ENCODE measurements at places on chromosomes 2 and 18.

DNA sequence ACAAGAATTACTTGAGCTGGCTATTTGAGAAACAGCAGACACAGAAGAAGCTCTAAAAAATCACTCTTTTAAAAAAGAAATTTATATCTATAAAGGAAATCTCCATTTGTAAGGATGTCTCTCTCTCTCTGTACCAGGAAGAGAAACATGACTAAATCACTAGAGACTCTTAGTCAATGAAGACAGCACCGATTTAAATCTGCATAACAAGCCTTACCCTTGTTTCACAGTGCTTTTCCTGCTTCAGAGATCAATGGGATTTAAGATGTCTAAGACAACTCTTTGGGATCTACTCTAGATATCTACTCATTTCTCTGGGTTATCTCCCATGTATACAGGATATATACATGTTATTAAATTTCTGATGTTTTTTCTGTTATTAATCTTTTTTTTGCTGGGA lies 359.2 kb upstream of the RND3 start:
- no peak for DNase-seq

GRCh38 chr2:126776255-126776654 lies 120.3 kb downstream of the GYPC start:
- no peak for DNase-seq

DNA sequence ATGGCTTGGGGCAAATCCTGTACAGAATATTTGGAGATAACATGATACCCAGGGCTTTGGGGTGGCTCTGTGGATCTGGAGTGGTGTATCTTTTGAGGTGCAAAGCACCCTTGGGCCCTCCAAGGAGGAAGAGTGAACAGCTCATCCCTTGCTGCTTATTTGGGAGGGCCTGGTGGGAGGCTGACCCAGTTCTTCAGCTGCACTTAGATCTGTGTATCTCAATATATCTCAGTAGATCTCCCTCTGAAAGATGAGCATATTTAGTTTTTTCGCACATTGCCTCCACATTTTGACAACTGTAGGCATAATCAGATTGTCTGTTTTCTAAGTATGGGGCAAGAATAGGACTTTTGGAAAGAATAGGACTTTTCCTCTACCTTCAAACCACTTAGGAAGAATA lies 2.8 kb downstream of the TRIM54 start:
- DNase-seq, result no peak

DNA sequence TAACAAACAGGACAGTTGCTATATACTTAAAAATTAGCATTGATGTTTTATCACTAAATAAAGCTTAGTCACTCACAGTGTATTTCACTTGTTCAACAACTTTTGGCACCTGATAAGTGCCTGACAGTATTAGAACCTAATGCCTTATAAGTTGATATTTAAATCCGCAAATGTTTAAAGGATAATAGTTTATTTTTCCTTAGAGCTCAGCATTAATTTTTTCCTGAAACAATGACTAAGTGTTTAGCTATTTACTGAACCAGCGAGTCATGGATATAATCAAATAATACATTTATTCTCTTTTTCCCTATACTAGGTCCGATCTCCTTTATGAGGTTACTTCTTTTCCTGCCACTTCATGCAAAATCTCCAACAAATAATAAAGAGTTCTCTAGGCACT lies 146.0 kb upstream of the PGAP1 start:
- DNase-seq, result no peak

- DNase-seq, result peak; percentile 41
These were observed 19.3 kb upstream of the HPCAL1 start for GRCh38 chr2:10283106-10284062.

- no peak for DNase-seq
These were observed 299.4 kb downstream of the ZNF521 start for GRCh38 chr18:25052511-25052921.

GRCh38 chr2:168494190-168494711 lies 38.2 kb downstream of the CERS6 start:
- DNase-seq, result no peak

DNA sequence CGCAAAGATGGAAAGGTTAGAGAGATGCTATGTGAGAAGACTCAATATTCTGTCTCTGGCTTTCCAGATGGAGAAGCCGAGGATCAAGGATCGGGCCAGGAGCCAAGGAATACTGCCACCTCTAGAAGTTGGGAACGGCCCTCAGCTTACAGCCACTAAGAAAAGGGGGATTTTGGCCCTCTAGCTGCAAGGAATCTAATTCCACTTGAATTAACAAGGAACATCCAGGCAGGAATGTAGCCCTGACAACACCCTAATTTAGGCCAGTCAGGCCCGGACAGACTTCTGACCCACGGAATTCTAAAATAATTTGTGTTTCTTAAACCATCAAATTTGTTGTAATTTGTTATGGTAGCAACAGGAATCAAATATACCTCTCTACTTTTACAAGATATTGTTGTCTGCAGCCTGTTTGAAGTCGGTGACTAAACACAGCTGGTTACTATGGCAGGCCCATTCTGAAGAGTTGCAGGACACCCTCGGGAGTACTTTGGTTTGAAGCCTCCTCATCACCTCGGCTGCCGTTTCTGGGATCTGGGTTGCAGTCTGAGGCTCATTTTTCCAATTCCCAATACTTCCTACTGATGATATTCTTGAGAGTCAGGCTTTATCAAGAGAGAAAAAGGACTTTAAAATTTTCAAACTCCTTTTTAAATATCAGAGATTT lies 1131.2 kb downstream of the TSN start:
- no peak for DNase-seq

- DNase-seq, result no peak
These were observed 258.0 kb upstream of the SIX2 start for GRCh38 chr2:45267062-45267792.

DNA sequence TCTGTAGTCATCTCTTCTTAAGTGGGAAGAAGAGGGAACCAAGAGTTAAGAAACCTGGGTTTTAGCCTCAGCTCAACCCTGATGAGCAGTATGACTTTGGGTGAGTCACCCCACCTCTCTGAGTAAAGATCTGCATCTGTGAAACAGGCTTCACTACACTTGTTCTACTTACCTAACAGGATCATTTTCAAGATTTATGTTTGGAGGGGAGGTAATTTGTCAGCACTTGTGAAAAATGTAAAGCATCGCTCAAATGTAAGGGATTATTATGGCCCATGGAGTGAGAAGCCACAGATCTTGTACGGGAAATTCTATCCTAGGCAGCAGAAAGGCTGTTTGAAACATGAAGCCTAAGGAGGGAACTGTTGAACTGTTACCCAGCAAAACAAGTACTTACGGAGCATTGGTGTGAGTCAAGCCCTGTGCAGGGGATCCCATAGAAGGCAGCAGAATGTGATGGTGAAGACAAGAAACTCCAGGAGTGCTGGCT lies 160.6 kb downstream of the PRKCE start:
- DNase-seq, result no peak

DNA sequence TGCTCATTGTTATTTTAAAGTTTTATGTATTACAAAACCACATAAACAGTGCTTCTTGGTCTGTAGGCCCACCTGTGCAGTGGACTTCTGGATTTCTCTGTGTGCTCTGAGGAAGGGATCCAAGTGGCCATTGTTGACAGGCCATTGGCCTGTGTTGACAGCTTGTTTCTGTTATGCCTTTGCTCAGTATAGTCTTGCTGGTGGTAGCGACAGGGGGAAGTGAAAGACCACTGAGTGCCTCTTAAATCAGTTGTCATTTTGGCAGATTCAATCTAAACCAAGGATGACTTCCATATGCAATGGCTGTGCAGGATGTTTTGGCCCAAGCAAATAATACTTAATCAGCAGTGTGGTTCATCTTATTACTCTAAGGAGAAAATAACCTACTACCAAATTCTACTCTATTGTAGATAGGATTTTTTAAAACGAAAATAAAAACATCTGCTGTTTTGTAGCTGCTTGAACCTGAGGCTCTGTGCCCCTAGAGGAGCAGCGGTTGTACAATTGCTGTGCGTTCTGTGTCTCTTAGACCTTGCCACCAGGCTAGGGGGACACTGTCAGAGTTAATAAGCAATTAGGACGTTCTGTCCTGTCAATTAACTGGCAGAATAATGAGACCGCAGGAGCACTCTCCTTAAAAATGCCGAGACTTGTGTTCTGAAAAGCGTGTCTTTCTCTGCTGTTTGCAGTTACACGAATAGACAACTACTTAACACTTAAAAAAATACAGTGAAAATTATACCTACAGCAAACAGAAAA lies 108.2 kb downstream of the RHBDD1 start:
- DNase-seq, result no peak

- DNase-seq, result no peak
These were observed 715 bp upstream of the CFAP36 start for GRCh38 chr2:55518841-55519165.

DNA sequence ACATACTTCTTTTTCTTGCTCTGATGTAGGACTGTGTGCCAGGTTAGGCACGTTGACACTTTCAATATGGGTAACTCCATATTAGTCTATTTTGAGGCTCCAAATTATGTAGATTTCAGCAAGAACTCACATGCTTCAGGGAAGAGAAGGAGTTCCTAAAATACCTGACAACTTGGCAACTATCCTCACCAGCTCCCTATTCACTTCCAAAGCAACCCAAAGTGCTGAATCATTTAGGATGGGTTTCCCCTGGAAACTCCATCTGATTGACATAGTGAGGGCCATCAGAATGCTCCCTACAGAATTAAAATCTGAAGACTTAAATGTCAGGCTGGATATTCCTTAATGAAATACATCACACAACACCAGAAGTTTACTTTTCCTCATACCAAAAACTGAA lies 32.5 kb upstream of the NFU1 start:
- no peak for DNase-seq

- no peak for DNase-seq
These were observed 66.1 kb downstream of the C18orf63 start for GRCh38 chr18:74381621-74382295.

DNA sequence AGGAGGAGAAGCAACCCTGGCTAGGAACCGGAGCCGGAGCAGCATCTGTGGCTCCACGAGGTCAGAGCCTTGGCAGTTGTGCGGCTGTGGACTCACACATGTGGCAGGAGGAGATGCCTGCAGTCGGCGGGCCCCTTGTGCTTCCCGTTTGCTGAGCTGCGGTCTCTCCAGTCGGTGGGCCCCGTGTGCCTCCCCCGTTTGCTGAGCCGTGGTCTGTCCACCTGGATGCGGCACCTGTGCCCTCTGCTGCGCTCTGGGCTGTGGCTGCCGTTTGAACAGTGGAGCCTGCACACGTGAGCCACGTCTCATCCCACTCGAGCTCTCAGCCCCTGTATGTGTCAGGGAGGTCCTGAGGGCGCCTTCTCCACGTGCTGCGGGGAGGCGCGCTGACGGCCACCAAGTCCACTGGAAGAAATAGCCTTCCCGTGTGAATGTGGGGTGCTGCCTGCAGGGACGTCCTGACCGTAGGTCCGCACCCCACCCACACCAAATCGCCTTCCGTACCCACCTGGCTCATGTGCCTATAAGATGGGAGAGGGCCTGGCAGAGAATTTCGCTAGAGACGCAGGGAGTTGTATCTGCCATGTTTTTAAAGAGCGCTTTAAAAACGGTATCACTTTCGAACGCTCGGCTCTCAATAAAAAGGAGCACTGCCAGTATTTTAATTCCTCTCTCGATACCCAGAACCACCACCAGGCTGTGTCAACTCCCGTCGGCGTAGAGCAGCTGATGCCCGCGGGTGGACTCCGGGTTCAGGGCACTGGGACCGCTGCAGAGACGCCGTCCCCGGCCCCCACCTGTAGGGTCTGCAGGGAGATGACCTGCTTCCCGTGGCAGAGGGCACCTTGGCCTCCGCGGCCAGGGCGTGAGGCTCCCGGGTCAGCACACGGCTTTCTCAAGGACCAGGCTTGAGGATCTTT lies 117.0 kb downstream of the NFATC1 start:
- DNase-seq, result no peak

DNA sequence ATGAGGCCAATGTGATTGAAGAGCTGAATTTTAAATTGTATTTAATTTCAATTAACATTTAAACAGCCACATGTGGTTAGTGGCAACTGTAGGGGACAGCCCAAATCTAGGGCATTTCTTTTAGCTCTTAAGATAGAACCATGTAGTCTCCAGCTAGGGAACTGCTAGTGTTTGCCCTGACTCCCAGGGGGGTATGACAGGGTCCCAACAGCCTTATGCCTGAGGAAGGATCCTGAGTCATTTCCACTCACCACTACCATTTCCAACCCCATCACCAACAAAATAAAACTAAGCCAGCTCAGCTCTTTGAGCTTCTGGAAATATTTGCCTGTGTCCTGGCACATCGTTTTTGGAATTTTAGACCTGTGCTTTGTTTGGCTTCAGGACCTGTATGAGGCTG lies 13.7 kb upstream of the GMCL1 start:
- no peak for DNase-seq

GRCh38 chr2:234679741-234680687 lies 183.1 kb upstream of the ARL4C start:
- peak; percentile 33 for DNase-seq
